ENCODE measurements at places on chromosomes 13 and 19.

DNA sequence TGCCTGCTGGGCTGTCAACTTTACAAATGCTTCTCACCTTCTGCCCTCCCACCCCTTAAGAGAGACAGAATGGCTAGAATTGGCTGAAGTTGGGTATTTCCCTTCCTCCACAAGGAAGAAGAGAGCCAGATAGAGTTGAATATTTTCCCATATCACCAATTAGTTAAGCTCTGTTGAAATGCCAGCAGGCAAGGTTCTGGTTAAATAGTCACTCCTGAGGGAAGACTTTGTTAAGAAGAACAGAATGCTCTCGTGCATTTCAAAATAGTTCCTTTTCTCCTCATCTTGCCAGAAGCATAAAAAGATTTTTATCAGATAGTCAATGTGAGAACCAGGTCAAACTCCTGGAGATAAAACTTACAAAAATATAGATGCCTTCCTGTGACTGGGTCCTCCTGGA, 2857.0 kb upstream of the PCDH20 start:
- DNase-seq = no peak

DNA sequence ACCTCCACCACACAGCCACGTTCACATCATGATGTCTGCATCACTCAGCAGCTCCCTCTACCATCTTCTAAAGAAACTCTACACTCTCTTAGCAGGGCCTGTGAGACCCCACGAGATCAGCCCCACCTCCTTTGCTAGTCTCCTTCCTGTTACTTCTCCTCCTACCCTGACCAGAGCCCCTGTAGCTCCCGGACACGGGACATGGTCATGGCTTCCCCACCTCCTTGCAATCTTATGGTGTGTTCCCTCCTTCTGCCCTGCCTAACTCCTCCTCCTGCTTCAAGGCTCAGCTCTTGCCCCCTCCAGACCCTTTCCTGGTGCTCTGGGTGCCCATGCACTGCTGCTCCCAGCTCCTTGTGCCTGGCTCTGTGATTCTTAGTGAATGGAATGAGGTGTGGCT, 8.1 kb upstream of the MRPS31 start:
- no peak for DNase-seq

- no peak for DNase-seq
Measured at GRCh38 chr13:110980921-110981320, 66.1 kb upstream of the ANKRD10 start.

DNA sequence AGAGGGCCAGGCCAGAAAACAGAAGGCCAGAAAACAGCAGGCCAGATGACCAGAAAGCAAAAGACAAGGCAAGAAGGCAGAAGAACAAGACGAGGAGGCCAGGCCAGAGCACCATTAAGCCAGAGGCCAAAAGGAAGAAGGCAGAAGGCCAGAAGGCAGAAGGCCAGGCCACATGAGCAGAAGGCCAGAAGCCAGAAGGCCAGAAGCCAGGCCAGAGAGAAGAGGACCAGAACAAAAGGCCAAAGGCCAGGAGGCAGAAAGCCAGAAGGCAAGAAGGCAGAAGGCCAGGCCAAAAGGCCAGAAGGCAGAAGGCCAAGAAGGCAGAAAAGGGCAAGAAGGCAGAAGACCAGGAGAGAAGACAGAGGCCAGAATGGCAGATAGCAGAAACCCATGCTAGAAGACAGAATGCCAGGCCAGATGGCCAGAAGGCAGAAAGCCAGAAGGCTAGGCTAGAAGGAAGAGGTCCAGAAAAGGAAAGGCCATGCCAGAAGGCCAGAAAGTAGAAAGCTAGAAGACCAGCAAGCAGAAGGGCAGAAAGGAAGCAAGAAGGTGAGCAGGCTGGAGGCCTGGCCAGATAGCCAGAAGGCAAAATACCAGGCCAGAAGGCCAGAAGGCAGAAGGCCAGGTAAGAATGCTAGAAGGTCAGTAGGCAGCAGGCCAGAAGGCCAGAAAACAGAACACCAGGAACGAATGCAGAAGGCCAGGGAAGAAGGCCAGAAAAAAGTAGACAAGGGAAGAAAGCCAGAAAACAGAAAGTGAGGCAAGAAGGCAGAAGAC, 187.6 kb downstream of the TUBA3C start:
- no peak for DNase-seq

- DNase-seq = no peak
Measured at GRCh38 chr19:54431255-54431838, 16.1 kb downstream of the TTYH1 start.

DNA sequence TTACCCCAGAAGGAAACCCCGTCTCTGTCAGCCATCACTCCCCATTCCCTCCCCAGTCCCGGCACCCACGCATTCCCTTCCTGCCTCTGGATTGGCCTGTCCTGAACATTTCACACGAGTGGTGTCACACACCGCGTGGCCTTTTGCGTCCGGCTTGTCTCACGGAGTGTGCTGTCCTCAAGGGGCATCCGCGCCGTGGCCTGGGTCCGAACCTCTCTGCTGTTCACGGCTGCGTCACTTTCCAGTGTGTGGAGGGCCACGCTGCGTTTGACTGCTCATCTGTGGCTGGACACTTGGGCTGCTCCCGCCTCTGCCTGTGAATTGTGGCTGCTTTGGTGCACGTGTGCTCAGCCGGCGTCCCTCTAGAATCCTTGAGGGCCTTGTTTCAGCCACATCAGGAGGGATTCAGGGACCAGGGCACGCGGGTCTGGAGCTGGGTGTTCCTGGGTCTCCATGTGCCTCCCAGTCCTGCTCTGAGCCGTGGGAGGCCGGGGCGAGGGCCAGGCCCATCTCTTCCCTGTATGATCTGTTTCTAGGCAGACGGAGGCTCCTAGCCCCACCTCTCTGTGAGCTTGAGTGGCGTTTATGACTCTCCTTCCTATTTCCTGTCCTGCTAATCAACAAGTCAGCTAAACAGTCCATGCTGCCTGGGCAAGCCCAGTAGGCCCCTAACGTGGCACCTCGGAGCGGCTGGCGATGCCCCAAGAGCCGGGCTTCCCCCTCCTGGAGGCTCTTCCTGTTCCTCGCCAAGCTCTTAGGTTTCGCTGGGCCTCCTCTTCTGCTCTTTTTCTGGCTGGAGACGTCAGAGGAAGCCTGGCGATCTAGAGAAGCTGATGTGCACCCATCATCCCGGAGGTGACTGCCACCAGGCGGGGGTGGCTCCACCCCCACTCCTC, 8.1 kb downstream of the STK11 start:
- no peak for DNase-seq

DNA sequence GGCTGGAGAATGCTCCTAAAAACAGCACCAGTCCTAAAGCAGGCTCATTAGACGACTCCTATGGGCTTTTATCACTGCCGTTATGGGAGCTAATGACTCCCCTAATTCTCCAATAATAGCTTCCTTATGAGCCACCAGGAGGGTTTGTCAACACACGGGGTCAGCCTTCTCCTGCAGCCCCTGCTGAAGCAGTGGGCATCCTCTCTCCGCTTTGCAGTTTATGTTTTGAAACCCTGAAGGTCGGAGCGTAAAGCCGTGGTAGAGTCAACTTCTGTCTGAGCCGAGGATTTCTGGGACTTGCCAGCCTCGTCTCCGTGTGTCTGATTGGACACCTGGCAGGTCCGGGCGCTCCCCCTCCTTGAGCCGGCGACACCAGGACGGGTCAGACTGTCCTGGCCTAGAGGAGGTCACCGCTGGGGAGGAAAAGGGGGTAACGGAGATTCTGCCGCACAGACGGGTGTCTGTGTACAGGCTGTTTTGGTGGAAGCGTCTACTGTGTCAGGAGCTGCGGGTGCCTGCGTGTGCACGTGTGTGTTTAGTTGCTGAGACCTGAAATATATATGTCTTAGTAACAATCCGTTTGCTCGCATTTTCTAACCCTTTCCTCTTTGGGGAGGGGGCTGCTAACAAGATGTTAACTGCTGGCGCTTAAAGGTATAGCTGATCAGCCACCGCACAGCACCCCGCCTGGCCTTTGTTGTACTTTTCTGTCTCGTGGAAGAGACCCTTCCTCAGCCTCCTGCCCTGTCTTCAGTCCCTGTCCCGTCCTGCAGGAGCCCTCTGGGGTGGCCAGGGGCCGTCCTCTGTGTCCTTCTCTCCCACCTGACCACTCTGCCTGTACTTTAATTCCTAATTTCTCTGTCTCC, 1.9 kb downstream of the KDM4B start:
- DNase-seq = no peak

DNA sequence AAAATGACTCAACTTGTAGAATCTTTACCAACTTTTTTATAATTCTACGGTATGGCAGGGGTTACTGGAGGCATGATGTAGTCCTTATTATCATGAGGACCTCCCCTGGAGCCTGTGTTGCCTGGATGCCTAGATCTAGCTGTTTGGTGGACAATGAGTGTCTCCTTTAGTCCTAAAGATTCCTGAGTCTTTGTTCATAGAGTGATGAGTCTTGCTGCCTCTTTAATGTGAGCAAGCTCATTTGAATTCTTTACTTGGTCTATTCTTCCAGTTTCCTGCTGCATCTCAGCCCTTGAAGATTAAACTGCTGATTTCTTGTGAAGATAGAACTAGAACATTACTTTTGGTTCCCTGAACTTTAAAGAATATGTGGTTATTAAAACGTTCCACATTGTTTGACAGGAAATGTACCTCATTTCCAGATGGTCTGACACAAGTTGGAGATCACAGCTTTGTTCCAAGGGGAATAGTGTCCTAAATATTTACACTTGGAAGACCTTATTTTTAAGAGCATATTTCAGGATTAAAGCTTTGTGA, 51.9 kb downstream of the SLAIN1 start:
- no peak for DNase-seq

DNA sequence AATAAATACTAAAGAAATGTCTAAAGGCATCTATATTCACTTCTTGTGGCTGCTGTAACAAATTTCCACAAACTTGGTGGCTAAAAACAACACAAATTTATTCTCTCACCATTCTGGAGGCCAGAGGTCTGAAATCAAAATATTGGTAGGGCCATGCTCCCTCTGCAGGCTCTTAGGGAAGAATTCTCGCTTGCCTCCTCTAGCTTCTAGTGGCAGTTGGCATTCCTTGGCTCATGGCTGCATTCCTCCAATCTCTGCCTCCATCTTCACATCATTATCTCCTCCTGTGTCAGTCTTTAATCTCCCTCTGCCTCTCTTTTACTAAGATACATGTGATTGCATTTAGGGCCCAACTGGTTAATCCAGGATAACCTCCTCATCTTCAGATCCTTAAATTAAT, 54.1 kb upstream of the RFXAP start:
- no peak for DNase-seq

DNA sequence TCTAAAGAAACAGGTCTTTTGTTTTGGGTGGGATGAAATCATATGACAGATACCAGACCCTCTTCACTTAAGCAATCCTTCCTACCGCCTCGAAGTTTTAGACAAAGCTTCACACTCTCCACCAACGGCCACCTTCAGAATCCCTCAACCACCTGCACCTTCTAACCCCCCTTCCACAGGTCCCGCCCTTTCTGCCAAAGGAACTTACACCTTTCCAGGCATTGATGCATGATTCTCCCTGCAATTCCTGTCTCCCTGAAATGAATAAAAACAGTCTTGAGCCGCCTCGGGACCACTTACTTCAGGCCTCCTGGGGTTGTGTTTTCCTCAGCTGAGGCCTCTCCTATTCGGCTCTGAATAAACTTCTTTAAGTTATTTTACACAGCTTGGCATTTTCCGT, 859 bp downstream of the ZNF433 start:
- no peak for DNase-seq

GRCh38 chr19:50387176-50387867, 3.2 kb downstream of the POLD1 start:
- no peak for DNase-seq

DNA sequence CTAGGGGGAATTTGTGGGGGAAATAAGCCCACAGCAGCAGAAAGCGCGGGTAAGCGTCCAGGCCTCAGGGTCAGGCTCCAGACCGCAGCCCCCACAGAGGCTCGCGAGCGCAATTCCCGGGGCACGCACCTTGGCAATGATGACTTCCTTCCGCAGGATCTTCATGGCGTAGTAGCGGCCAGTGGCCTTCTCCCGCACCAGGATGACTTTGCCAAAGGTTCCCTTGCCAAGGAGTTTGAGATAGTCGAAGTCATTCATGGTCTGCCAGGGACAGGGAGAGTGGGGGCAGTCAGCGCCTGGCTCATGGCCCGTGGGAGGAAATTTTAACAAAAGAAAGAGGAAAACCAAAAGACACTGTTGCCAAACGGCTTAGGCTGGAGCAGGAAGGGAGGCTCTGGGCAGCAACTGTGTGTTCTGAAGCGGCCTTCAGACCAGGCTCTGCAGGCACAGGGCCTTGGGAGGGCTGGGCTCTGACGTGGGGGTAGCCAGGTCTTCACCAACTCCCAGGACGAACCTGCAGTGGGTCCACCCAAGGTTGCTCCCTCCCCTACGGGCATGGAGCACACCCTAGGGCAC, 15.4 kb upstream of the CCNP start:
- no peak for DNase-seq

DNA sequence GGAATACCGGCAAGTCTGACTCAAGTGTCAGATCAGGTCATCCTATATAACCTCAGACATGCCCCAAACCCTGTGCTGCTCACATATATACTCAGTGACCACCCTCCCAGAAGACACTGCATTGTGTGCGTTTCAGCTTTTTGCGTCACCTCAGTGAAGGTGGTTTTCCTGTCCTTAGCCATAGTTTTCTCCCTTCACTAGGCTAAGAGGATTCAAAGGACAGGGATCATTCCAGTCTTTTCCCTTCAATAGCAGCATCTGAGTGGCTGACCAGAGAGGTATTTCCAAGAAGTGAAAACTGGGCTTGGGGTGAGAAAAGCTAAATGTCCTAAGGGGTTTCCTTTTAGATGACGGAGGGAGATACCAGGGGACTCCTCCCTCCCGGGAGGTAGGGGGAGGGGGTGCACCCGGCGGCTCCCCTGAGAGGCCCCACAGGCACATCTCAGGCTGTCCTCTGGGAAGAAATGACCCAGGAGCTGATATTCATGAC, 12.7 kb upstream of the OR10H1 start:
- no peak for DNase-seq

DNA sequence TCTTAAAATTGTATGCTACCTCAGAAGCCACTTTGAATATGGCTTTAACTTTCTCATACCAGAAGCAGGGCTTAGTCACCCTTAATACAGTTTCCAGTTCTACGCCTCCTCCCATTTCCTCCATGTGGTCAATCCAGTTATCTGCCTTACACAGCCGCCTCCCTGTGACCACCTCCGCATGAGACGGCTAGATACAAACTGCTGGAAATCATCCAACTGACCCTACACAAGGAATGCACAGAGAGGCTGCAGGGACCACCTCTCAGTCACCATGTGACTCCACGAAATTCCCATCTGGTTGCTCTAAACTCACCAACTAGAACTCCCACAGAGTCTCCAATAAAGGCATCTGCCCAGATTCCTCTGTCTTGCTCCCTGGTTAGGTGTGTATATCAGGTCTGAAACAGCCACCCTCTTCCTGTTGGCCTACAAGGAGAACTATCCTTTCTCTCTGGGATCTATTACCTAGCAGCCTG, 6.8 kb downstream of the ZNF564 start:
- DNase-seq = no peak

- no peak for DNase-seq
Measured at GRCh38 chr13:85650613-85651012, 148.6 kb downstream of the SLITRK6 start.

GRCh38 chr13:110317093-110317492, 10.0 kb downstream of the COL4A2 start:
- no peak for DNase-seq

DNA sequence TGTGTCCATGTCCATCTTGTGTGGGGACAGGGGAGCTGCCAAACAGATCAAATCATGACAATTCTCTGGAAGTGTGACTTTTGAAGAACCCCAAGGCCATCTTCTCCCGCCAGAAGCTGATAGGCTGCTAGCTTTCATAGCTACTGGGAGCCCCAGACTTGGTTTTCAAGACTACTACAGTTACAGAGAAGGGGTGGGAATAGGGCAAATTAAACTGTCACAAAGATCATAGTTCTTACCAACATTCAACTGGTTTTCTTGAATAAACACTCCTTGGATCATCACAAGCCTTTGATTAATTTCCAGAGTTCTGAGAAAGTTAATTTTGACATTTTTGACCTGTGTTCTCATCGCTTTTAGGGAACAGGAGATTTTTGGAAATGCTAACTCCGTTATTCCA, 67.8 kb upstream of the FARP1 start:
- DNase-seq = no peak

All from AG09309 (cell line).